ENCODE measurements at places on chromosomes 3 and 15.

GRCh38 chr15:56794553-56795329 lies 61.4 kb upstream of the ZNF280D start:
- DNase-seq, result no peak

DNA sequence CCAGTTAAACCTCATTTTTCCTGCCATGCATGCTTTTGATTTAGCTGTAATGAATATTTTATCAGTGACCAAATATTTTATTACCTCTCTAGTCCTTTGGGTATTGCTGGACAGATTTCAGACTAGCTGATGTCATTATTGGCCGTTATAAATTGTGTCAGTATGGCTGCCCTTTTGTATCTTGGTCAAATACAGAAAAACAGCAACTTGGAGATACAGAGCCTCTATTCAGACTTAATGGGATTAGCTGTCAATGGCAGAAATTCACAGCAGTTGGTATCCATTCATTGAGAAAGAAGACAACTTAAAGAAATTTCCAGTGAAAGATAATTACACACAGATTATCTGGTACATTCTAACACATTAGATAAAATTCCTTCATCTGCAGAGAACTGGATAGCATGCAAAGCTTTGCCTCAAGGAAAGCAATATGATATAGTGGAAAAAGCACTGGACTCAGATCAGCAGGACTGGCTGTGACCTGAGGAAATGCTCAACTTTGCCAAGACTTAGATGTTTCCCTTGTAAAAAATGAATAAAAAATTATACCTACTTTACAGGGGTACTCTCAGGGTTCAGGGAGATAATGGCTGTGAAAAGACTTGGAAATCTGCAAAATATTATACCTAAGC lies 20.8 kb downstream of the COL6A6 start:
- no peak for DNase-seq

- DNase-seq, result no peak
Measured at GRCh38 chr3:128337305-128337704, 129.4 kb downstream of the DNAJB8 start.

GRCh38 chr3:71709908-71710511 lies 15.2 kb downstream of the EIF4E3 start:
- DNase-seq, result no peak

- DNase-seq, result peak; percentile 98
Measured at GRCh38 chr3:27484015-27484844, at the start of gene SLC4A7. Gene SLC4A7, minus strand, starts transcription at chr3:27484384. Its CDS starts 258 bp downstream, at chr3:27484126.

- no peak for DNase-seq
Measured at GRCh38 chr3:89353465-89353864, 246.0 kb downstream of the EPHA3 start.

GRCh38 chr3:123498761-123499160 lies 49.9 kb upstream of the ADCY5 start:
- no peak for DNase-seq

DNA sequence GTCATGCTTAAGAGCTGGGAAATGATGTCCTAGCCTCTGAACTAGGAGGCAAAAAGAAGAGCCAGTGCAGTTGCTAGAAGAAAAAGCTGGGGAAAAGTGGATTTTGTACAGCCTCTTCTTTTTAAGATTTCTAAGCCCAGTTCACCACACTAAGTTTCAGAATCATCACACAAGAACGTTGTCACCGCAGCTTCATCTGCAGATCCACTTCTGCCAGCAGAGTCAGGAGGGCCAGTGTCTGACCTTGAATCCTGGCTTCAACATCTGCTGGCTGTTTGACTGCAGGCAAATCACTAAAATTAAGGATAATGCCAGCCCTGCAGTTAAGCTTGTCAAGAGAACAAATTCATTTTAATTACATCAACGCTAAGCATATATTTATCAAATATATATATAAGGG lies 36.2 kb downstream of the HDC start:
- DNase-seq, result no peak

DNA sequence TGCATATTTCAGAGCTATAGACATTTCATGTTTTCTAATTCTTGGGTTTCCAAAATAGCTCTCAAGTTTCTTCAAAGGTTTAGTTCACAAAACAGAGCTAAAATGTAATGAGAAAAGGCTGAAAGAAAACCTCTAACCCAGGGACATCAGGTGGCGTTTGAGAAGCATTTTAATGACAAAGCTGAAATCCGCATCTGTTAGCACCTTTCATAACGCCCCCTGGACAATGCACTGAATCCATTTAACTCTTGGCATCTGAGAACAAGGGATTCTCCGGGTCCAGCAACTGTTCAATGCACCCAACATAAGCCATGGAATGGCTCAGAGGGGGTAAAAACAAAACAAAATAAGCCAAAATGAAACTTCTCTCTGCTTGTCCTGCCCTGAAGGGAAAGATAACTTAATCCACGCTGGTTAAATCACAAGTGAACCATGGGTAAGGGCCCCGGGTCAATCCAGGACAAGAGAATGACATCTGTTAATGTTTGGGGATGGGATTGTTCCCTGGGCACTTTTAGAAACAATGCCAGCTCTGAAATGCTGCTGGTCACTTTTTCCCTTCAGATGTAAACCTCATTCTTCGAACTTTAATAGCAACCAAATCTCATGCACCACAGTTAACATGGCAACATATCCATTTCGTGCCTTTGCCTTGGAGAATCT lies 466.2 kb upstream of the ADAMTS9 start:
- DNase-seq, result no peak

DNA sequence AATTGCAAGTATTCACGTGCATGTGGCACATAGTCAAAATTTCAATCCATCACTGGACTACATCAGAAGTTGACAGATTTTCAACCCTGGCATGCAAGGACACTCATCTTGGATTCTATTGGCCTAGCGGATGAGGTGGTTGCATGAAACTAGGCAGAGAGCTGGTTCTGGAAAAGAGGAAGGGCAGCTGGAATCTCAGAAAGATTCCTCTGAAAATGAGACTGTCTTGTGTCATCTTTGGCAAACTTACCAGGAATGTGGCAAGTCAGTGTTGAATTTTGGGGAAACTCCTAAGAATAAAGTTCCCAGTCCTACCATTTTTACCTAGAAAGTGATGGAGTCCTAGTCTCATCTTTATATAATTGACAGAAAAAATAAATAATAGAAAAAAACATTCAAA lies 384.3 kb upstream of the NR2F2 start:
- no peak for DNase-seq

DNA sequence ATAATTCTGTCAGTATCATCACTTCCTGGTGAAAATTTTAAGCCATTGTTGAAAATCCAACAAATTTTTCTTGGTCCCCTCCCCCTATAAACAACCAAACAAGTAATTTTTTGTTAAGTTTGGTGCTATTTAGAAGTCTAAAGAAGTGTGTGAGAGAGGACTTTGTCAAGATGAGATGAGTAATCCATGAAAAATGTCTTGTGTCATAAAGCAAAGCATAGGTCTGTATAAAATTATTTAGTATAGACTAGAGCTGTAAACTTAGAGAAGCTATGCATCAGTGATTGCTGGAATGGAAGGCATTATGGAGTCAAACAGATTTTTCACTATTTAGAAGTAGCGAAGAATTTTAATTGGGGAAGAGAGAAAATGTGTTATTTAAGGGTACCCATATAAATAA lies 31.4 kb downstream of the MAPK6 start:
- DNase-seq, result no peak

- no peak for DNase-seq
Measured at GRCh38 chr15:74441248-74441941, 7.6 kb upstream of the SEMA7A start.

- peak; percentile 15 for DNase-seq
Measured at GRCh38 chr3:32297366-32297765, 58.9 kb downstream of the CMTM8 start.

DNA sequence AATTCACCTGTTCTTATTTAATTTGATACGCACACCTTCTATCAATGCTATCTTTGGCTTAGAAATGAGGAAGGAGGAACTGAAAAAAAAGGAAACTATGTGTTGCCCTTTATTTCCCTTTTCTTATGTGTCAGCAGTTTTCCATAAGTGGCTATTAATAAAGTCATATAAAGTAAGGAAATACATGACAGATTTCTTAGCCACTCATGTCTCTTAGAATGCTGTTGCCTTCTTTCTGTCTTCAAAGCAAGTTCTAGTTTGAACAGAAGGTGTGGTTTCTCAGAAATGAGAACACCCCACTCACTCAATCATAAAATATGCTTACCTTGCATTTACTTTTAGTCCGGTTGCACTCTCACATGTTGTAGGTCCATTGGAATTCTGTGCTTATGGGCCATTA lies 640.5 kb upstream of the GRM7 start:
- no peak for DNase-seq

- DNase-seq, result no peak
Measured at GRCh38 chr3:112061152-112061551, 25.0 kb upstream of the C3orf52 start.

DNA sequence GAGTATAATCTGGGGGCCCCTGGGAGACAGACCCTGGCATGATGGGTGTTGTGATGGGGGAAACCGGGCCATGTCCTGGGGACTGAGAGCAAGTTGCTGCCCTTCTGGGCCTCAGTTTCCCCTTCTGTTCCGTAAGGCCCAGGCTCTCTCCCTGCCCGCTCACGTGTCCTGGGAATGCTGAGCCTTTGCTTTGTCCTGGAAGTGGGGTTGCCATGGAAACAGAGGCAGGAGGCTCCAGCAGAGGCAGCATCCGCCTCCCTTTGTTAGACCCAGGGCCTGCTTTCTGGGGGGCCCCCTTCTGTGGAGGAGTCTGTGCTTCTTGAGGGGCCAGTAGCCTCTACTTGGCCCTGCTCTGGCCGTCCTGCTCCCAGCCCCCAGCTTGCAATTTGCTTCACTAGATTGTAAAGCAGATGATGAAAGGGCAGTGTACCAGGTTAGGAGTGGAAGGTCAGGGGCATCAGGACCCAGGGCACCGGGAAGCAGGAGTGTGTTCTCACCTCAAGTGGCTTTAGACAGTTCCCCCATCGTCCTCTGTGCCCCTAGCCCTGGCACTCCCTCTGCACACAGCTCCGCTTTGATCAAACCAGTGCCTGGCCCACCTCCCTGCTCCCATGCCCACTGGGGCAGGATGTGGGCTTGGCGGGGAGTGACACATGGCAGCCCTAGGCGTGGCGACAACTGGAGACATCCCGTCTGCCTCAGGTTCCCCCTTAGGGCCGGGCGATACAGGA lies 105.6 kb downstream of the FBLN2 start:
- no peak for DNase-seq

GRCh38 chr15:58021332-58022230 lies 43.9 kb downstream of the ALDH1A2 start:
- DNase-seq, result no peak

GRCh38 chr3:13159890-13160289 lies 86.7 kb upstream of the IQSEC1 start:
- no peak for DNase-seq

GRCh38 chr3:53382106-53382505 lies 34.8 kb upstream of the DCP1A start:
- no peak for DNase-seq

DNA sequence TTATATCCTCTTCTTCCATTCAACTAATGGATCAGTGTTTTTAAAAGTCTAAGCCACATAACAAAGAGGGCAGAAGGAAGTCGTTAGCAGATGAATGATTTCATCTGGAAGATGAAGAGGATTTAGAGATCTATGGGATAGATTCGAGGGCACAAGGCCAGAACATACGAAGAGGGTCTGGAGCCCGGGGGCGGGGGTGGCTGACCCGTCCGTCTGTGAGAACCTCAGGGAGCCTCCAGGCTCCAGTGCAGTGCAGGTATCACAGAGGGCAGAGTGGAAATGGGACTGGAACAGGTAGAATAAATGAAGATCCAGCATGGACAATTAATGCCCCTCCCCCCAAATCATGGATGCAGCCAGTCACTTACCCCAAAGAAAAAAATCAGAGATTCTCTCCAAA lies 1.5 kb upstream of the GOLGA8B start:
- no peak for DNase-seq

GRCh38 chr15:49731187-49732099 lies 110.6 kb downstream of the DTWD1 start:
- DNase-seq, result no peak

DNA sequence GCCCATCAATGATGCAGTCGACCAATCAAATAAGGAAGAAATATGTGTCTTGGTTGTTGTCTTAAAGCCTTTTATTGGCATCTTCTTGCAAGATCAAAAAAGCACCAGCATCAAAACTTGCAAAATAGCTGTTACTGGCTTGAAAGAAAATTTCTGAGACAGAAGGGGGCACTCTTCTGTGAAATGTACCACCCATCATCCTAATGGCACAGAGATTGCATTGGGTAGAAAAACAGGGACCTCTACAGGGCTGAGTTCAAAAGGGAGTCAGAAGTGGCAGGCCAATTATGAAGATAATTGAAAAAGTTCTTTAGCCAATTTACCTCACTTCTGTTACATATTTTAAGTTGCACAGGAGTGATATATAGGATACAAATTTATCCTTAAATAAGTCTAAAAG lies 122.3 kb upstream of the GPR149 start:
- no peak for DNase-seq

DNA sequence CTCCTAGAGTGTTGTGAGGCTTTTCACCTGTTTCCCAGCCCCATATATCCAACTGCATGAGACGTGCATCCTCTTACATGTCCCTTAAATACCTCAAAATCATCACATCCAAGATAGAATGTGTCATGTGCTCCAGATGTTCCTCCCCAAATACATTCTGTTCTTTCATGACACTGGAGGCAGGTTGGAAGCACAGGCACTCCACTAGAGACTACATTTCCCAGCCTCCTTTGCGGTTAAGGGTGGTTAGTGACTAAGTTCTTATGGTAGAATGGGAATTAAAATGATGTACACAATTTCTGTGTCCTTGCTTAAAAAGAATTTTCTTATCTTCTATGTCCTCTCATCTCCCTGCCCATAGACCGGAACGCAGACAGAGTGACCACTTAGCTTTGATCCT lies 34.3 kb downstream of the TMEM40 start:
- no peak for DNase-seq

- no peak for DNase-seq
Measured at GRCh38 chr3:177295116-177295515, 97.8 kb upstream of the TBL1XR1 start.

GRCh38 chr3:143594206-143594605 lies 254.1 kb downstream of the SLC9A9 start:
- DNase-seq, result no peak

GRCh38 chr3:98530676-98531075 lies 1.1 kb upstream of the GPR15 start:
- DNase-seq, result no peak

GRCh38 chr15:73337187-73337586 lies 31.6 kb downstream of the HCN4 start:
- no peak for DNase-seq

DNA sequence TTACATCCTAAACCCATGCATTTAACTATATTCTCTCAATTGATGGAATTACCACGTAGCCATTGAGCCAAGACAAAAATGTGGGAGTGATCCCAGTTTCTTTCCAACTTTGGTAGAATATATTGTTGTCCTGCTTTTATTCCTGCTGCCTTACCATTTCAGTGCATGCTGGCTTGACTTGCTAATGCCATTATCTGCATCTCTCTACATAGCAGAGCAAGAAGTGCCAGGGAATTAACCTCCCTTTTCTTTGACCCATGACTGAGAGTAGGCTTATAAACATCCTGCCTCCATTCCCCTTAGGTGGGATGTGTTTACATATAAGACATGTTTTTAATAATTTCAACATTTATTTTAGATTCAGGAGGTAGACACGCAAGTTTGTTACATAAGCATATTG lies 1153.4 kb downstream of the IGSF11 start:
- no peak for DNase-seq

Measured in stimulated activated CD8-positive, alpha-beta memory T cell treated with anti-CD3 and anti-CD28 coated beads, Interleukin-12 subunit alpha, Interleukin-12 subunit beta, amount 100 ng/mL, for 1 hour (primary cell).